ENCODE measurements at places on chromosomes 11 and 22. TPM values are rescaled to one million over a fixed set of nuclear protein-coding genes. Genes with fewer than 3 reads are reported as not detected.

DNA sequence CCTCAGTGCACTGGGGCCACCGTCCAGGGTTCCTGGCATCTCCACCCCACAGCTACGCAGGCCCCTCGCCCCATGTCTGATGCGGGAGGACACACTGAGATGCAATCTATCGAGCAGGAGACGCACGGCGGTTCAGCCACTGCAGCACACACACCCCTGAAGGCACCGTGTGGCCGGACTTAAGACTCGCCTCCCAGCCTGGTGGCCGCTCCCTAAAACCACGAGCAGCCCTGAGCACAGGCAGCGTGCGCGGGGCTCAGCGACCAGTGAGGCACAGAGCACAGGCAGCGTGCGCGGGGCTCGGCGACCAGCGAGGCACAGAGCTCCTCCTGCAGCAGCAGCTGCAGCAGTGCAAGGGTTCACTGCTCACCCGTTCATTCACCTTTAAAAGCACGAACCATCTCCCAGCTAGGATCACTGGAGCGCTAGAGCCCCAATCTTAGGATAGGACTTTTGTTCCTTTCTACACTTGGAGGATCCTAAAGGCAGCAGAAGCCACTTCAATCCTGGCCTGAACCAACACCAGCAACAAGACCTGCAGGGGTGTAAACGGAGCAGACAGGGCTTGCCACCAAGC is 31.4 kb downstream of the TOLLIP start:
- DNase-seq = no peak

GRCh38 chr11:63868399-63869064 is 29.6 kb downstream of the MARK2 start:
- no peak for DNase-seq

DNA sequence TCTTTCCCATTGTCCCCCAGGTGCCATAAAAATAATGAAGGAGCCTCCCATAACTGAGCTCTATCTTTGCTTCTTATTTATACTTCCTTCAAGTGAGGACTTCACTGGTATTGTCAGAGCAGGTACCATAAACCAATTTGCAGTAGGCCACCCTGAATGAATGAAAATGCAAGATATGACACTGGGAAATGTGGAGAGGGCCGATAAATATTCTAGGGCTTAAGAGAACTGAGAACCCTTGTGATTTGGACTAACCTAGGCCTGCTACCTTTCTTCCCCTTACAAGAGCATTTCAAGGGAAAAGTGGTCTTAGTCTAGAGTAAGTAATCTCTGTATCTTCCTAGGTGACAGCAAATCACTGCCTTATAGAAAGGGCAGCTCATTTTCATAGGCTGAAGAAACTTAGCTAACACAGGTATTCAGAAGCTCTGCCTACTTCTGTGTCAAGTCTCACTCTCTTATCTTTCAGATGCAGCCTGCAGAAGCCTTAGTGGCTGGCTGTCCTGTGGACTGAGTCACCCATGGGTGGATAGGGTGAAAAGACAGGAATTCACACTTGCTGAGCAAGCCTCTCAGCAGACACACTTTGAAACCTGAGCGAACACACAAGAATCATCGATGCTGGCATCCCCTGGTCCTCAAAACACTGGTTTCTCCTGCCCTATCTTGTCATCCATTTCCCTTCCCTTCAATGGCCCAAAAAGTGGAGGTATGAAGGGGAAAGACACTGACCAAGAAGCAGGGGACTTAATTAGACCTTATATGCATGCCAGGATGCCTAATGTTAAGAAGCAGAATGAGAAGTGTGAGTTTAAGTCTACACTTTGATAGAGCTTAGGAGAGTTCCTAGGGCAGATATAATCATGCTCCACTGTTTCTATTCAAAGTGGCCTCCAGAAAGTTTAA is 15.2 kb downstream of the NRIP3 start:
- DNase-seq = no peak

DNA sequence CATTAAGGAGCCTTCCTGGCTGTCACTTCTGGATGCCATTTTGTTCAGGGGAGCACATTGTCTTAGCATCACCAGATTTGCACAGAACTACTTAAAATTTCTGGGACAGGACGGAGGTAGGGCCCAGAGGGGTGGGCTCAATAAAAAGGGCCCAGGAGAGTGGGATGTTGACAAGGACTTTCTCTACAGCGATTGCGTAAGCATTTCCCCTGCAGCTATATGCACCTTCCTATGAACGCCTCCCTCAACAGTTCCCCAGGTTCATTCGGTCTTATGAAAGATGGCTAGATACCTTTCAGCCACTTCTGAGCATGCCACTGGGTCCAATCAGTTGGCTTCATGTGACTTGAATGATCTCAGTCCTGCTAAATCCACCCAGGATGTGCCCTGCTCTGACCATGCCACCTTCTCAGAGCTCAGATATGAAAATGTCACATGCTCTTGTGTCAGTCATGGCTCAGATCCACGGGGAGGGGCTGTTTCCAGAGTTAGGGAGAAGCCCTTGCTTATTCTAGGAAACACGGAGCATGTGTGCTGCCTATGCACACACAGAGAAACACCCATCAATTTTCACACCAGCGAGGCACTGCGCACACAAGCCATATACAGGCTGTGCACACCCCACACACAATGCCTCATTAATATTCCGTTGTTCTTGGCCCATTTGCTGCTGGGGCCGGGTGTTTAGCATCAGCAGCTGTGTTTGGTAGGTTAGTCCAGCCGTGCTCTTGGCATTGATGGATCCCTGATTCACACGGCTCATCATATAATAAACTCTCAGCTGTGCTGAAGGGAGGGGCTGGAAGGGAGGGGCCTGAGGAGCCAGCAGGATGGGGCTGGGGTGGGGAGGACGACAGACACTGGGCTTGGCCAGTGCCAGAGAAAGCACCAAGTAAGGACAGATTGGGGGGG is 52.5 kb upstream of the NNMT start:
- no peak for DNase-seq

PATE2 gene
- total RNA-seq = 1.7 TPM

FAM111B gene
- 15.0 TPM for total RNA-seq
